ENCODE measurements at places on chromosomes 6 and 20.

GRCh38 chr20:50346374-50347283 is 156.0 kb downstream of the CEBPB start:
- peak; percentile 47 for DNase-seq

- DNase-seq, result peak; percentile 99
These were observed 98.5 kb downstream of the LY86 start for GRCh38 chr6:6686748-6687601.

DNA sequence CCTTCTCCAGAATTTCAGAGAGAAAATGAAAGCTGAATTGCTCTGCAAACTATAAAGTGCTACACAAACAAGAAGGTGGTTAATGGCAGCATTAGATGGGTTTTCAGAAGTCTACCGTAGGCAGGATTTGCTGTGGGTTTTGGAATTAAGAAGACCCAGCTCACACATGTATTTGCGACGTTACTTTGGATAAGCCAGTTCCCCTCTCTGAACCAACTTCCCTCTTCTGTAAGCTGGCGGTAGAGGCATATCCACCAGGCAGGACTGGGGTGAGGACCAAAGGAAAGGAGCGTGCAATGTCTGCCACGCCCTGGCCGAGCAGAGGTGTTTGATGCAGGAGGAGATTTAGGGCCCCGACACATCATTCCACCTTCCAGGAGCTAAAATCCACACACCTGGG is 6.9 kb downstream of the RSPO4 start:
- DNase-seq, result no peak

GRCh38 chr6:163842467-163842866 is 427.9 kb downstream of the QKI start:
- no peak for DNase-seq

GRCh38 chr6:108294727-108295625 is at the start of gene AFG1L:
Gene AFG1L (plus strand): TSS chr6:108295054. CDS start chr6:108295080, 26 bp downstream.
- DNase-seq, result peak; percentile 98
